Esophagus squamous epithelium (tissue), 5 donors: ENCODE measurements at places on chromosomes 1 and 21.
A peak's percentile ranks its signal among the peaks of the same experiment; 100 is the strongest.

GRCh38 chr1:18644973-18645746, 14.5 kb downstream of the PAX7 start:
- peaks cover 46% of the 10 kb centered on the region for H3K27me3 ChIP-seq
- H3K4me3 ChIP-seq: no peak overlapping the region
- DNase-seq: no peak
- no peaks in the 10 kb centered on the region for H3K36me3 ChIP-seq
- no peak overlapping the region for H3K27ac ChIP-seq
- peaks cover 14% of the 10 kb centered on the region for H3K4me1 ChIP-seq

- no peaks in the 10 kb centered on the region for H3K27me3 ChIP-seq
- H3K4me1 ChIP-seq: peaks cover 32% of the 10 kb centered on the region
- no peaks in the 10 kb centered on the region for H3K36me3 ChIP-seq
- no peak overlapping the region for H3K27ac ChIP-seq
Observed at GRCh38 chr1:175134500-175134899, 58.1 kb downstream of the KIAA0040 start.

GRCh38 chr1:1200876-1201810, 5.2 kb downstream of the TNFRSF18 start:
- peak overlapping the region; percentile 69 for H3K27ac ChIP-seq
- no peak for DNase-seq
- H3K4me1 ChIP-seq: peaks cover 15% of the 10 kb centered on the region
- H3K36me3 ChIP-seq: no peaks in the 10 kb centered on the region
- peak overlapping the region; percentile 47 for H3K4me3 ChIP-seq

- no peaks in the 10 kb centered on the region for H3K27me3 ChIP-seq
- H3K27ac ChIP-seq: no peak overlapping the region
- H3K4me3 ChIP-seq: no peak overlapping the region
- no peaks in the 10 kb centered on the region for H3K36me3 ChIP-seq
- DNase-seq: no peak
Observed at GRCh38 chr1:156554971-156555370, 17.4 kb downstream of the IQGAP3 start.

- H3K4me1 ChIP-seq: no peaks in the 10 kb centered on the region
- DNase-seq: no peak
- no peaks in the 10 kb centered on the region for H3K36me3 ChIP-seq
- H3K27ac ChIP-seq: no peak overlapping the region
Observed at GRCh38 chr1:74684301-74684700, 10.7 kb upstream of the ERICH3 start.

- peak overlapping the region; percentile 74 for H3K4me3 ChIP-seq
- peak overlapping the region; percentile 87 for H3K27ac ChIP-seq
- DNase-seq: no peak
Observed at GRCh38 chr1:61043010-61043820, 39.1 kb upstream of the NFIA start.
